Heart right ventricle (tissue), 16 donors: ENCODE measurements at places on chromosomes 11 and 22. TPM values are rescaled to one million over a fixed set of nuclear protein-coding genes. Genes with fewer than 3 reads are reported as not detected.

The MS4A6E gene
- polyA plus RNA-seq, result 0.28 TPM

The APOBEC3G gene
- 5.6 TPM for polyA plus RNA-seq

GRCh38 chr11:70065318-70066135 lies 12.6 kb upstream of the ANO1 start:
- no peaks in the 10 kb centered on the region for H3K4me1 ChIP-seq
- H3K27me3 ChIP-seq, result peaks cover 7% of the 10 kb centered on the region
- H3K4me3 ChIP-seq, result no peak overlapping the region
- no peak for DNase-seq

GRCh38 chr11:22157531-22157930 lies 35.4 kb upstream of the ANO5 start:
- no peak overlapping the region for H3K27ac ChIP-seq
- DNase-seq, result no peak
- H3K27me3 ChIP-seq, result peaks cover 16% of the 10 kb centered on the region
- H3K4me1 ChIP-seq, result no peaks in the 10 kb centered on the region
- no peaks in the 10 kb centered on the region for H3K36me3 ChIP-seq
- H3K4me3 ChIP-seq, result no peak overlapping the region

DNA sequence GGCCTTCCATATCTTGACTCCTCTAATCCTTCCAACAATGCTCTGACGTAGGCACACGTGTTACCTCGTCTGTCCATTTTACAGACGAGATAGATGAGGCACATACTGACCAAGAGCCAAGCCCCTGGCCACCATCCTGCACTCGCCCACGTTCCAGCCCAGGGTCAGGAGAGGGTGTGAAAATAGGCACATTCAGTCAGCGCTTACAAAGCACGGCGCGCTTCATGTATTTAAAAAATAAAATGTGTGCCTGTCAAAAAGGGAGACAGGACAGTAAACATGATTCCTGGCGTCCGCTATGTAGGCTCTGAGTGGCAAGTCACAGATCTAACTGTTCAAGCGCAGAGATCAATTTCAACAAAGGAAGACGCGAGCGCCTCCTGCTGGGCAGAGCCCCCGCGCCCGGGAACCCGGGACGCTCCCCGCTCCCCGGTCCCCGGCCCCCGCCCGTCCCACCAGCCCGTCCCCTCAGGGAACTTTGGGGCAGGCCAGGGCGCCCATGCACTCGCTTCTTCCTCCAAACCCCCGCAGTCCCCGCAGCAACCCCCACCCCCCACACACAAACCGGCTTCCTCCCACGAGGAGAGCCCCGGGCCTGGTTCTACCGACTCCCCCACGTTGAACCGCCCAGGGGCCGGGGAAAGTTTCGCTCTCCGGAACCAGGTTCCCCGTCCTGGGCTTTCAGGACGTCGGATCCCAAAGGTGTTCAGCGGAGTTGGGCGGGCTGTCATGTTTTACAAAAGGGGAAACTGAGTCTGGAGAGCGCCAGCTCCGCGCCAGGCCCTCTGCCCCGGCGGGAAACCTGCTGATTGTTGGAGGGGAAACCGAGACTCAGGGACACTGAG lies 10.4 kb upstream of the C1QTNF6 start:
- H3K36me3 ChIP-seq, result no peaks in the 10 kb centered on the region
- peaks cover 24% of the 10 kb centered on the region for H3K4me1 ChIP-seq
- H3K4me3 ChIP-seq, result peak overlapping the region; percentile 63
- H3K27ac ChIP-seq, result peak overlapping the region; percentile 96
- DNase-seq, result peak; percentile 92

The RBMXL2 gene
- polyA plus RNA-seq, result not detected

DNA sequence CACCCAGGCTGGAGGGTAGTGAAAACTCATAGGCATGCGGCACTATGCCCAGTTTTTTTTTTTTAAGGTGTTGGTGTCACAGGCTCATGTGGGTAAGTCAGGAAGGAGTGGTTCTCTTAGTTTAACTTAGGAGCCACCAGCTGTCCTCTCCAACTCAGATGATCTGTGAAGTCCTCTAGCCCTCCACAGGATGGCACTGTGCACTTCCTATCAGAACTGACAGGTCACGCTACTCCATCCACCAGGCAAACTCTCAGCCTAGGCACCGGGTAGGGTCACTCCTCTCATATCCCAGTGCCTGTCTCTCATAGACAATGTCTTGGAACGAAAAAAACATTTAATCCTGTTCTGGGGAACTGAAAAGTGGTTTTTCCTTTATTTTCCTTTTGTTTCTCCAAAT lies 16.5 kb downstream of the NAP1L4 start:
- no peak overlapping the region for H3K27ac ChIP-seq
- H3K27me3 ChIP-seq, result no peaks in the 10 kb centered on the region
- no peaks in the 10 kb centered on the region for H3K4me1 ChIP-seq
- no peaks in the 10 kb centered on the region for H3K36me3 ChIP-seq
- DNase-seq, result no peak

- peak; percentile 81 for DNase-seq
- peak overlapping the region; percentile 65 for H3K4me3 ChIP-seq
- no peaks in the 10 kb centered on the region for H3K36me3 ChIP-seq
- peak overlapping the region; percentile 93 for H3K27ac ChIP-seq
- H3K27me3 ChIP-seq, result no peaks in the 10 kb centered on the region
Measured at GRCh38 chr11:8810540-8811301, 100.3 kb upstream of the AKIP1 start.

DNA sequence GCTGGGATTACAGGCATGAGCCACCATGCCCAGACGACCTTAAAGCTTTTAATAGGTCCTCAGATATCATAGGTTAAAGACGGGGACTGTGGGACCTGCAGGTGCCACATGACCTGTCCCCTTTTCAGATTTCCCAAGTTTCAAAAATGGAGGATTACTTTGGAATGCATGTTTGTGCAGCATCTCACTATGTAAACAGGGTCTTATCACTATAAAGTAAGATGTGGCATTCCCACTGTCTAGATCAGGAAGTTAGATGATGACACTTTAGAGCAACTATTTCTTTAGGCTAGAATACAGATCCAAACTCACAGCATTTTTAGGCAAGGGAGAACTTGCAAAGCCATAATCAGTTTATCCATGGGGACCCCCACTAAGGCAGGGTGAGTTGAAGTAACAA lies 92.8 kb downstream of the USP35 start:
- H3K36me3 ChIP-seq, result no peaks in the 10 kb centered on the region
- H3K4me1 ChIP-seq, result peaks cover 37% of the 10 kb centered on the region
- no peak overlapping the region for H3K4me3 ChIP-seq
- no peak for DNase-seq
- H3K27me3 ChIP-seq, result no peaks in the 10 kb centered on the region

GRCh38 chr11:134612140-134613030 lies 200.3 kb upstream of the B3GAT1 start:
- no peaks in the 10 kb centered on the region for H3K4me1 ChIP-seq
- no peak for DNase-seq
- H3K27me3 ChIP-seq, result no peaks in the 10 kb centered on the region
- no peak overlapping the region for H3K27ac ChIP-seq
- no peaks in the 10 kb centered on the region for H3K36me3 ChIP-seq
- H3K4me3 ChIP-seq, result no peak overlapping the region

DNA sequence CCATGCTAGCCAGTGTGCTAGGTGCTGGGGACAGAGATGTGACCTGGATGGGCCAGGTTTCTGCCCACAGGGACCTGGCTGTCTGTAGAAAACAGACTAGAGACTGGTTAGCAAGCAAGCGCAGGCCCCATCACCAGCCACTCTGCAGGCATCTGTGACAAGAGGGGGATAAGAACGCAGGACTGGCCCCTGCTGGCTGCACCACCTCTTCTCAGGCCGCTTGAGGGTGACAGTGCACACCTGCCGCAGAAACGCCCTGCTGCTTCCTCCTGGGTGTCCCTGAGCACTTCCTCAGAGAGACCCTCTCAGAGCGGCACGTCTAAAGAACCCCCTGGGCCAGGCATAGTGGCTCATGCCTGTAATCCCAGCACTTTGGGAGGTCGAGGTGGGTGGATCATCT lies 5.9 kb upstream of the PICK1 start:
- H3K36me3 ChIP-seq, result no peaks in the 10 kb centered on the region
- DNase-seq, result no peak
- H3K4me3 ChIP-seq, result no peak overlapping the region
- peaks cover 8% of the 10 kb centered on the region for H3K4me1 ChIP-seq
- no peak overlapping the region for H3K27ac ChIP-seq

- no peak overlapping the region for H3K27ac ChIP-seq
- H3K36me3 ChIP-seq, result no peaks in the 10 kb centered on the region
- no peak overlapping the region for H3K4me3 ChIP-seq
- peaks cover 11% of the 10 kb centered on the region for H3K4me1 ChIP-seq
Measured at GRCh38 chr11:95655536-95655935, 134.0 kb downstream of the FAM76B start.

DNA sequence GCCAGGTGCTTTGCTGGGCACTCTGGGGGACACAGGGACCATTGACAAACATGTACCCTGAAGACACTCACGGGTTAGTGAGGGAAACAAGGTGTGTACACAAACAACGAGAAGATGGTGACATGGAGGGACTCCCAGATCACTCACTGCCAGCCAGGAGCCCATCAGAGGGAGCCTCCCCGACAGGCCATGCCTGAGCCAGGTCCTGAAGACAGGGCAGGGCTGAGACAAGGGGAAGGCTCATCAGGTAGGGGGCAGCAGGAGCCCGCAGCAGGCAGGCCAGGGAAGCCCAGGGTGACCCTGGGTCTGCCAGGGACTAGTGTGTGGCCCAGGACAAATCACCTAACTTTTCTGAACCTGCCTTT lies 127.9 kb downstream of the BUD13 start:
- H3K36me3 ChIP-seq, result no peaks in the 10 kb centered on the region
- H3K27me3 ChIP-seq, result no peaks in the 10 kb centered on the region
- H3K27ac ChIP-seq, result no peak overlapping the region
- no peak for DNase-seq
- H3K4me1 ChIP-seq, result no peaks in the 10 kb centered on the region

GRCh38 chr11:12090061-12090591 lies 20.3 kb upstream of the MICAL2 start:
- no peak overlapping the region for H3K4me3 ChIP-seq
- DNase-seq, result no peak
- H3K27ac ChIP-seq, result peak overlapping the region; percentile 67
- peaks cover 44% of the 10 kb centered on the region for H3K4me1 ChIP-seq

The OR52E1 gene
- polyA plus RNA-seq, result not detected

DNA sequence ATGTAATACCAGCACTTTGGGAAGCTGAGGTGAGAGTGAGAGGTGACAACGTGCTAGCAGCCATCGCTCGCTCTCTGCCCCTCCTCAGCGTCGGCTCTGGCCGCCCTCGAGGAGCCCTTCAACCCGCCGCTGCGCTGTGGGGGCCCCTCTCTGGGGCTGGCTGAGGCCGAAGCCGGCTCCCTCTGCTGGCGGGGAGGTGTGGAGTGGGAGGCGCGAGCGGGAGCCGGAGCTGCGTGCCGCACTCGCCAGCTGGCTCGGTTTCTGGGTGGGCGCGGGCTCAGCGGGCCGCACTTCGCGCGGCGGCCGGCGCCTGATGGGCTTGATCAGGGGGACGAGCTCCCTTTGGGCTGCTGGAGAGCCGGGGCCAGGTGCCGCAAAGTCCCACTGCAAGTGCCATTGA lies 98.9 kb upstream of the UBASH3B start:
- peak overlapping the region; percentile 11 for H3K4me3 ChIP-seq
- no peak overlapping the region for H3K27ac ChIP-seq
- DNase-seq, result peak; percentile 14
- H3K36me3 ChIP-seq, result no peaks in the 10 kb centered on the region
- peaks cover 22% of the 10 kb centered on the region for H3K27me3 ChIP-seq
- H3K4me1 ChIP-seq, result no peaks in the 10 kb centered on the region

The OR51B2 gene
- polyA plus RNA-seq, result not detected

- no peaks in the 10 kb centered on the region for H3K27me3 ChIP-seq
- peaks cover 11% of the 10 kb centered on the region for H3K4me1 ChIP-seq
- H3K36me3 ChIP-seq, result no peaks in the 10 kb centered on the region
Measured at GRCh38 chr11:71442880-71443279, 5.3 kb downstream of the DHCR7 start.

GRCh38 chr22:24107661-24108060 lies 73.6 kb upstream of the SUSD2 start:
- peak; percentile 83 for DNase-seq
- H3K4me1 ChIP-seq, result peaks cover 27% of the 10 kb centered on the region
- H3K27ac ChIP-seq, result peak overlapping the region; percentile 43
- H3K36me3 ChIP-seq, result peaks cover 15% of the 10 kb centered on the region
- H3K4me3 ChIP-seq, result no peak overlapping the region

DNA sequence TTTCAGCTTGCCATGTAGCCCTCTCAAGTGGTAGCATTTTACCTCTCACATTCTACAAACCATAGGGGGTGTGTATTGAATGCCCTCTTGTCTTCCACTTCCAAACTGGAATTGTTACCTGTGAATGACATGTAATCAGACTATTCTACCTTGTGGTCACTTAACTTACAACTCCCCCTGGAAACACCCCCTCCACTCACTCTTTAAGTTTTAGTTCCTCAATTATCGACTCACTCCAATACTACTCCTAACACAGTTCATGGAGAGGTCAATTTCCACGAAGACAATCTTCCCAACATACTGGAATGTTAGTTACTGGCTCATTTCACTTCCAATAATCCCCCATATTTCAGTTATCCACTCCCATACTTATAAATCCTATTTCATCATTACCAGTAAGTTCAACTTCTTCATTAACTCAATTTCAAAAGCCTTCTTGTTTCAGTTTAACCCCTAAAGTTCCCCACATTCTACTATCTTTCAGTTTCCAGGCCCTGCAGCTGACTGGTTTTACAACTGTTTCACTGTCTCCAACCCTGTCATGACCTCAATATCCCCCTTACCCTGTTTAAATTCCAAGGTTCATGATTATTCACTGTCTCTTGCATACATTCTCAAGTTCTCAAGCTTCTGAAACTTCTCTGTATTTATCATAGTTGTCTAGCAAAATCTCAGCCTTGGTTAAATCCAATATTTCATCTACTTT lies 92.5 kb downstream of the C11orf87 start:
- H3K27me3 ChIP-seq, result no peaks in the 10 kb centered on the region
- no peaks in the 10 kb centered on the region for H3K4me1 ChIP-seq
- no peak overlapping the region for H3K27ac ChIP-seq

DNA sequence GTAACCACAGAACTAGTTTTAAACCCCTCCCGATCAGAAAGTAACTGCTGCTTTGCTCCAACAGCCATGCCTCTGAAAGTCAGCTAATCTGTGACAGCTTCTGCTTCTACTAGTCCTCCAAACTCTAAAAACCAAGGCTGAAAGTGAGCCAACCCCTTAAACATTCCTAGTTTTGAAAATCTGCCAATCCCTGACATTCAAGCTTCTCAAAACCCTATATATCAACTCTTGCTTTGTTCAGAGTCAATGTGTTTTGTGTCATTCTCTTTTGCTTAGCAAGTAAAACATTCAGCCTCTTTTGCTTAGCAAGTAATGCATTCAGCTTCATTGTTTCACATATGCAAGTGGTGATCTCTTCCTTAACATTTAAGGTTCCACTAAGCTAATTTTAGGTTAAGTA lies 56.9 kb downstream of the ATG16L2 start:
- H3K36me3 ChIP-seq, result peaks cover 54% of the 10 kb centered on the region
- no peak overlapping the region for H3K27ac ChIP-seq
- no peak for DNase-seq
- H3K4me3 ChIP-seq, result no peak overlapping the region
- no peaks in the 10 kb centered on the region for H3K27me3 ChIP-seq

DNA sequence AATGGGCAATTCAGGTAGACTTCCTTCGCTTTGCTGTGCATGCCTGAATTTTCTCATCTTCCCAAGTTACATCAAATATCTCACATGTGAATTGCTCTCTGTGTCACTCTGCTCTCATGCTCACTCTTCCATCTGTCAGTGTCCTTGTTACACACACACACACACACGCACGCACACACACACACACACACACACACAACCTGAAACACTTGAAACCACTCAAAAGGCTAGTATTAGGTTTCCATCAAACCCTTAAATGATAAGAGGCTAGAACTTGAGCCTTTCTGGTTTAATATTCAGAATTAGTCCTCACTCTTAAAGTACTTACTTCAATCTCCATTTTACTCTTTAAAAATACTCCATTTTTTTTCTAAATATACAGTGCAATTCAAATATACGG lies 282.4 kb downstream of the C11orf87 start:
- no peak for DNase-seq
- no peak overlapping the region for H3K4me3 ChIP-seq
- H3K4me1 ChIP-seq, result no peaks in the 10 kb centered on the region
- no peak overlapping the region for H3K27ac ChIP-seq
- no peaks in the 10 kb centered on the region for H3K36me3 ChIP-seq
- H3K27me3 ChIP-seq, result no peaks in the 10 kb centered on the region
